Activated CD8-positive, alpha-beta T cell treated with anti-CD3 and anti-CD28 coated beads, Interleukin-2, amount 10 ng/mL, durations not matched to agents 7 days and 5 days (primary cell): ENCODE measurements at places on chromosomes 11 and 22. TPM values are rescaled to one million over a fixed set of nuclear protein-coding genes. Genes with fewer than 3 reads are reported as not detected.

IFTAP gene
- total RNA-seq = 0.90 TPM

SVIP gene
- 34.0 TPM for total RNA-seq

DCHS1 gene
- total RNA-seq = 0.29 TPM

DNA sequence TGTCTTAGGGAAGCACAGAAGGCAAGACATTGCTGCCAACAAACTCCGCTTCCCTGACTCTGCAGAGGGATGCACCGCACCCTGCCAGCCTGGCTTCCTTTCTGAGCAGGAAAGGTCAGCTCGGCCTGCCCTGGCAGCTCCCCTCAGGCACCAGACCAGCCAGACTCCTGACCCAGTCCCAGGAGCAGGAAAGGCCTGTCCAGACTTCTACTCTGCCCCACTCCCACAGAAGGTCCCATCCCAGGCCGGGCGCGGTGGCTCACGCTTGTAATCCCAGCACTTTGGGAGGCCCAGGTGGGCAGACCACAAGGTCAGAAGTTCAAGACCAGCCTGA lies 17.7 kb downstream of the ARRB1 start:
- DNase-seq = no peak

DNA sequence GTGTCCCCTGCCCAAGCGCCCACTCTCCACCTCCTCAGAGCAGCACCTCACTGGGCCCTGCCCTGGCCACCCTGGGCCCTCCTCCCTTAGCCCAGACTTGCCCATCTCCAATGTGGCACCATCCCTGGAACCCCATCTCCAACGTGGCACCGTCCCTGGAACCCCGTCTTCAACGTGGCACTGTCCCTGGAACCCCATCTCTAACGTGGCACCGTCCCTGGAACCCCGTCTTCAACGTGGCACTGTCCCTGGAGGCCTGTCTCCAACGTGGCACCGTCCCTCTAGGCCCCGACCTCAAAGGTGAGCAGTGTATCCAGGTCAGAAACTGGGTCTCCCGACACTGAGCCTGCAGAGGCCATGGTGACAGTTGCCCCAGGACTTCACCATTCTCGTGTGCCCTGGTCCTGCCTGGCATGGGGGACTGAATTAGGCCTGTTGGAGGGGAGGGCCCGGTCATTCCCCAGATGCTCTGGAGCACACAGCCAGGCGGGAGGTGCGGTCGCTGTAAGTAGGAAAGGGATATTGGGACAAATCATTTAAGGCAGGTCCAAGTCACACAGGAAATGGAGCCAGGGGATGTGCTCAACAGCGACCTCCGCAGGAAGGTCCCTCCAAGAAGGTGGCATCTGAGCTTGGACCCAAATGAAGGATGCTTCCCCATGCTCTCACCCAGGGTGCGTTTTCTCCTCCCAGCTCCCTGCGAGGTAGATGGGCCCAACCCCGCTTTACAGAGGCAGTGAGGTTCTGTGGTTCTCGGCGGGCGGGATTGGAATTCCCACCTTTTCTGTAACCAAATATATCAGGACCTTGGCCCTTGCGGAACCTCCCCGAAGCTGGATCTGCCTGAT lies 2.4 kb upstream of the CTSD start:
- DNase-seq = no peak

DNA sequence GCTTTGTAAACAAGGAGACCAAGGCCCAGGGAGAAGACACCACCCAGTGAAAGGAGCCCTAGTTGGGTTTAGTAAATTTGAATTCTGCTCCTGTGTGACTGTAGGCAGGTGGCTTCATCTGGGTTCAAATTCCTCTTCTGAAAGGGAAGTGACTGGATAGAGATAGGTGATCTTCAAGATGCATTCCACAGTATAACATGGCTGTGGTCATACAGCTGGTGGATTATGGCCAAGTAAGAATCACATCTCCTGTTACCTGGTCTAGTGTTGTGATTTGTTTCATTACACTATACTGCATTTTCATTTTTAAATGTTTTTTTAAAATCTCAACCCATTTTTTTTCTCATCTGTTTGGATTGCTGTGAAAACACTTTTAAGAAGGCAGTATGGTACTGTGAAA lies 58.0 kb upstream of the PICALM start:
- DNase-seq = no peak

GRCh38 chr22:46967445-46968358 lies 205.3 kb downstream of the TBC1D22A start:
- DNase-seq = no peak

DNA sequence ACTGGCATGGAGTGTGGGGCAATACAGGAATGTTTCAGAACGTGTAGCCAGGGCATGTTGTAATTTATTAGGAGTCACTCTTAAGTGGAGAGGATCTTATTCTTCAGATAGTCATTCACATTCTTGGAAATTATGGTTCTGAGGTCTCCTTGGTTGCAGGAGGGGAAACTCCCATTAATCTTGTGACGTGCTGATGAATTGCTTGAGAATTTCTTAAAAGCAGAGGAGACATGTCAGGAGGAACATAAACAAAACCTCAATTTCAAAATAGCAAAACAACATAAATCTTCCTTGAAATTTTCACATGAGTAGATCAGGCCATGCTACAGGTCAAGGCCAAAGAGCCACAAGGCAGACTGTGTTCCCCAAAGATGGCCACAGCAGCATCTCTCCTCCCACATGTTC lies 50.4 kb downstream of the ADM start:
- DNase-seq = no peak

- DNase-seq = no peak
These were observed 242.2 kb downstream of the DCDC1 start for GRCh38 chr11:31127290-31127689.
